ENCODE measurements at places on chromosomes 5 and 9. TPM values are rescaled to one million over a fixed set of nuclear protein-coding genes. Genes with fewer than 3 reads are reported as not detected.

- ATAC-seq: peak; percentile 25
These were observed 349.7 kb upstream of the RFX3 start for GRCh38 chr9:3875361-3876132.

DNA sequence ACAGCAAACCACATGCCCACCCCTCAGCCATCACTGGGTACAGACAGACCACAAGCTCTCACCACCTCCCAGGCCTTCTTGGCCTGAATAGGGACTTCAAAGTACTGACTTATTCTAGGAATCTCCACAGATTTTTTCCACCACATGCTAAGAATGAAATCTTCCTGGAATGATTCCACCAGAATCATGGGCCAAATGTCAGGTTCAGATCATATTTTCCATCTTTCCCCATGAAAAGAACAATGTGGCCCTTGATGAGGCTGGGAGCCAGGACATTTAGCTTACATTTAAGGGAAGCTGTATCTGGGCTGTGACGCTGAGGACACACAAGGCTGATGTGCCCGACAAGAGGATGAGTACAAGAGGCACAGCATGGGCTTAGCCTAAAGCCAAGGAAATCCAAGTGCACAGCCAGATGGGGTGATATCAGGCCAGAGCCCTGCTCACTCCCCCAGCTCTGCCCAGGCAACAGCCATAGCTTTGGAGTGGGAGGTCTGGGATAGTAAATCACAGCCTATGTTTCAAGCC is 28.1 kb downstream of the ACSL6 start:
- no peak for ATAC-seq

- no peak for ATAC-seq
These were observed 19.3 kb downstream of the SRP19 start for GRCh38 chr5:112880219-112880964.

DNA sequence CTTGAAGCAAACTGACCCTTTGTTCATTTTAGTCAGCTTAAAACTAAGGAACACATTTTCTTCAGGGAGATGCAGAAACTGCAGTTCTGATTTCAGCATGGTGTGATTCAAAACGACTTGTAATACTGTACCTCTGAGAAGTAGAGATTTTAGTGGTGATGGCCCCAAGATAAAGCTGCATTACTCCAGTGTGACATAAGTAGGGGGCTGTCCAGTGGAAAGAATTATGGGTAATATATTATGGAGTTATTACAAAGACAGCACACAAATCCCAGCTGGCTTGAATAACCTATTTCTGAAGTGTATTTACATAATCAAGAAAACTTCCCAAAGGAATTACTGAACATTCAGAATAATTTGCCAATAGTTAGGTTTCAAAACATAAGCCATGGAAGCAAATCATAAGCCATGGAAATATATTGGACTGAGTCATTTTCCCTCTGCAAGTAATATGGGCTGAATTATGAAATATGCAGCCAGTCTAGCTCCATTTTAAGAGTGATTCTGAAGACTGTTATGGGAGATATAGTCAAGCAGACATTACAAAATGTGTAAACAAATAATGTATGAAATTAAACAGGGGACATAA is 133.7 kb upstream of the FBXL17 start:
- peak; percentile 32 for ATAC-seq

GRCh38 chr5:144144956-144145751 is 25.3 kb downstream of the YIPF5 start:
- ATAC-seq: no peak

GRCh38 chr9:133509179-133510083 is 15.3 kb downstream of the MYMK start:
- peak; percentile 9 for ATAC-seq

GRCh38 chr5:98144116-98144515 is 629.3 kb upstream of the RGMB start:
- ATAC-seq: no peak

- ATAC-seq: no peak
These were observed 18.0 kb downstream of the RXRA start for GRCh38 chr9:134344068-134344799.

DNA sequence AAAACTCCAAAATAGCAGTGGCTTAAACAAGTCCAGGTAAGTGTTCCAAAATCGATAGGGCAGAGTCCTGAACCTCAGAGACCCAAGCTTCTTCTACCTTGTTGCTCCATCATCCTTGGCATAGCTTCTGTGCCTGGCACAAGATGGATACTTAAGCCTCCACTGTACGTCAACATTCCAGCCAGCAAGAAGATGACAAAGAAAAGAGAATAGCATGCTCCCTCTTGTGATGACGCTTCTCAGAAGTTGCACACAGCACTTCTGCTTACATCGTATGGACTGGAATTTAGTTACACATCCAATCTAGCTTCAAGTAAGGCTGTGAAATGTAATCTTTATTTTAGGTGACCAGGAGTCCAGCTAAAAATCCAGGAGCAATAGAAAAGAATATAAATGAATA is 227.4 kb downstream of the ESM1 start:
- ATAC-seq: no peak

- ATAC-seq: no peak
These were observed 21.5 kb downstream of the TMC1 start for GRCh38 chr9:72542917-72543316.

The ORM2 gene
- not detected for total RNA-seq

The SH3RF2 gene
- total RNA-seq: 0.16 TPM

The TAF1L gene
- total RNA-seq: 0.17 TPM

The SLC1A3 gene
- total RNA-seq: 9.6 TPM

The LRRC70 gene
- total RNA-seq: 0.50 TPM

The FOXD4L6 gene
- 0.47 TPM for total RNA-seq

The PCSK5 gene
- 6.4 TPM for total RNA-seq

The SPAG8 gene
- total RNA-seq: 1.4 TPM

The HMMR gene
- 0.86 TPM for total RNA-seq

The LRRC19 gene
- total RNA-seq: 0.47 TPM

The PAXX gene
- total RNA-seq: 23.8 TPM

The IRF1 gene
- 29.2 TPM for total RNA-seq

The C1QTNF3 gene
- 9.0 TPM for total RNA-seq
